GM13977 (cell line): ENCODE measurements at places on chromosomes 5 and 9.

- no peak for DNase-seq
These were observed 147.6 kb downstream of the MAN2A1 start for GRCh38 chr5:109837231-109837861.

- no peak for DNase-seq
These were observed 85.8 kb upstream of the PHYKPL start for GRCh38 chr5:178318382-178318781.

- DNase-seq = no peak
These were observed 6.2 kb downstream of the NKD2 start for GRCh38 chr5:1014781-1015221.

DNA sequence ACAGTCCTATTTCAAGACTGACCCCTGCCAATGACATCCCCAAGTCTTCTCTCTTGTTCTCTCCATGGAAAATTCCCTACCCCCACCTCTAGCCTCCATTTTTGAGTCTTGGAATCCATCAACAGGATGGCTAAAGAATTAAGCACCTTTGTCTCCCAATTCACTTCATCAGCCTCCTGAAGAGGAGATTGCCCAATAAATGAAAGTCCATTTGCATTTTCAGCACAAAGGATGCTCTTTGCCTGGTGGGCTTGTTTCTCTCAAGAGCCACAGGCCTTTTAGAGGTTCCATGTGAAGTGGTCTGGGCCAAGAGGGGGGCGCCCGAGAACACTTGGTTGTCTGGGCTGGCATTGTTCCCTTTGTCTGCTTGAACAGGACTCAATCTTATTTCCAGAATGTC, 12.6 kb downstream of the HSD17B3 start:
- no peak for DNase-seq

GRCh38 chr5:38420246-38420645, 136.2 kb downstream of the LIFR start:
- no peak for DNase-seq

GRCh38 chr9:75229605-75230332, 141.5 kb downstream of the OSTF1 start:
- no peak for DNase-seq

- no peak for DNase-seq
These were observed 5.8 kb downstream of the GM2A start for GRCh38 chr5:151258816-151259215.

GRCh38 chr9:79670269-79670961, 98.7 kb downstream of the TLE4 start:
- no peak for DNase-seq

GRCh38 chr9:6877671-6878161, 119.9 kb downstream of the KDM4C start:
- DNase-seq = no peak

GRCh38 chr5:156479849-156480248, 152.9 kb downstream of the SGCD start:
- no peak for DNase-seq

DNA sequence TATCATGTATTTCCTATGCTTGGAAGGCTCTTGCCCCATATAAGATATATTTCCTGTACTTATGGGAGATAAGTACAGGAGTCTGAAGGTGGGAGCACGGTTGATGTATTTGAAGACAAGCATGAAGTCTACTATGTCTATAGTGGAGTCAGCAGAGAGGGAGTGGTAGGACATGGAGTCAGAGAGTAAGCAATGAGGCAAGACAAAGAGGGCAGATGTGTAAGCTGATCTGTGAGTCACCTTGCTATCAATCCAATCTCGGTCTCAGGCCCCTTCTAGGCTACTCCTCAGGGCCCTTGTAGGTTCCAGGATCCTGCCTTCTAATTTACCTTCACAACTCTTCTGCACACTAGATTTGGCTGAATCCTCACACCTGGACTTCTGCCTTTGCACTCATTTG, 105.5 kb downstream of the MACIR start:
- DNase-seq = no peak
